ENCODE measurements at places on chromosomes 3 and 15. TPM values are rescaled to one million over a fixed set of nuclear protein-coding genes. Genes with fewer than 3 reads are reported as not detected.

DNA sequence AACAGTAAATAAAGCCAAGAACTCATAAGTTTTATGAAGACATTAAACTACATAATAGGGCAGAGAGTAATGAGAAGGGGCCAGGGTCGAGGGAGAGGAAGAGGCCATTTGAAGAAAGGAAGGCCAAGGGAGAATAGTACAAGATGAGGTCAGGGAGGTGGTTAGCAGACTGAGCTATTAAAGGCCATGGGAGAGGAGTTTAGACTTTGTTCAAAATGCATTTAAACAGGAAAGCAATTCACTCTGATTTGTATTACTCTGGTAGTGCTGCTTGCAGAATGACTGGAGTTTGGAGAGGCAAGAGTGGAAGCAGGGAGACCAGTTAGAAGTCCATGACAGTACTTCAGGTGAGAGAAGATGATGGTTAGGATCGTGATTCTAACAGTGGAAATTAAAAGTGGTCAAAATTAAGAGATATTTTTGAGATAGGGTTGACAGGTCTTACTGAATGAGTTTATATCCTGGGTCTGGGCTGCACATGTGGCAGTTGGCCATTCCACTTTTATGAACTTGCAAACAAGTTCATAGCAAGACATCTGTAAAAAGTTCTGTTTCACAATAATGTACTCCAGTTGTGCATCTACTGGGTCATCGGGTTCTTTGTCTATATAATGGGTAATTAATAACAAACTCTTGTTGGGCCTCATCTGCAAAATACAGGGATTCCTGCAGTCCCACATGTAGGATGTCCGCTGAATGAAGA is 16.3 kb downstream of the PPP2R3A start:
- H3K27ac ChIP-seq: no peak overlapping the region
- no peaks in the 10 kb centered on the region for H3K27me3 ChIP-seq
- H3K4me1 ChIP-seq: peaks cover 12% of the 10 kb centered on the region

The MAP1A gene
- total RNA-seq: 2.1 TPM

The ATP13A5 gene
- total RNA-seq: not detected

The SLC9C1 gene
- total RNA-seq: not detected

The CLRN1 gene
- not detected for total RNA-seq

- no peaks in the 10 kb centered on the region for H3K36me3 ChIP-seq
- no peak overlapping the region for H3K27ac ChIP-seq
- peaks cover 16% of the 10 kb centered on the region for H3K27me3 ChIP-seq
- H3K4me3 ChIP-seq: no peak overlapping the region
- H3K4me1 ChIP-seq: no peaks in the 10 kb centered on the region
- DNase-seq: no peak
Observed at GRCh38 chr3:134988666-134989065, 193.6 kb downstream of the EPHB1 start.

- H3K4me1 ChIP-seq: peaks cover 34% of the 10 kb centered on the region
- H3K36me3 ChIP-seq: no peaks in the 10 kb centered on the region
- no peak within 1 kb of the TSS for H3K27ac ChIP-seq
Observed at GRCh38 chr15:65210770-65211481, at the start of gene CILP. TSS of gene CILP (minus strand) at chr15:65211473. CDS start at chr15:65209755, 1,718 bp downstream.

Data from PC-9 (cell line).